ENCODE measurements at places on chromosomes 3 and 15. TPM values are rescaled to one million over a fixed set of nuclear protein-coding genes. Genes with fewer than 3 reads are reported as not detected.

DNA sequence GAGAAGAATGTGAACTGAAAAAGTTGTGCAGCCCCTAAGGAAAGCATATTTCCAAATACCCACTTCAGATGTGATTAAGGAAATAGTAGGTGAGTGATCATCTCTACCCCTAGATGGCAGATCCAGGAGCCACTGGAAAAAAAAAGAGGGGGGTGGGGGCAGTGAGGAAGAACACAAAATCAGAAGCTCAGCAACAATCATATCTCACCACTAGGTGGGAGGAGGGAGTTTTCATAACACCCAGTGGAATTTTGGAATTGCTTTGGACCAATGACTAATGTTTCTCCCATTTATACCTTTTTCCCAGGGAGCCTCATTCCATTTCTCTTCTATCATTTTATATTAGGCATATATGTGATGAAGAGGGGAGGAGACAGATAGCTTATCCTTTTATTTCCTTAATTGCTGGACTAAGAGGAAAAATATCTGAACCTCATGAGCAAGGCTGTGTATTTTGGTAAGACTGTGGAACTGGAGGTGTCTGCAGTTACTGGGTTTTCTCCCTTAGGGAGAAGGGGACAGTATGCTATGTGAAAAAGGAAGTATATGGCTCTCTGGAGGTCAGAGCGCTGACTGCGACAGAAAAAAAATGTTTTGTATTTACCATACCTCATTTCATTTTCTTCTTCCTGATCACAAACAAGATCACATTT is 363.4 kb downstream of the GAP43 start:
- DNase-seq = peak; percentile 72

DNA sequence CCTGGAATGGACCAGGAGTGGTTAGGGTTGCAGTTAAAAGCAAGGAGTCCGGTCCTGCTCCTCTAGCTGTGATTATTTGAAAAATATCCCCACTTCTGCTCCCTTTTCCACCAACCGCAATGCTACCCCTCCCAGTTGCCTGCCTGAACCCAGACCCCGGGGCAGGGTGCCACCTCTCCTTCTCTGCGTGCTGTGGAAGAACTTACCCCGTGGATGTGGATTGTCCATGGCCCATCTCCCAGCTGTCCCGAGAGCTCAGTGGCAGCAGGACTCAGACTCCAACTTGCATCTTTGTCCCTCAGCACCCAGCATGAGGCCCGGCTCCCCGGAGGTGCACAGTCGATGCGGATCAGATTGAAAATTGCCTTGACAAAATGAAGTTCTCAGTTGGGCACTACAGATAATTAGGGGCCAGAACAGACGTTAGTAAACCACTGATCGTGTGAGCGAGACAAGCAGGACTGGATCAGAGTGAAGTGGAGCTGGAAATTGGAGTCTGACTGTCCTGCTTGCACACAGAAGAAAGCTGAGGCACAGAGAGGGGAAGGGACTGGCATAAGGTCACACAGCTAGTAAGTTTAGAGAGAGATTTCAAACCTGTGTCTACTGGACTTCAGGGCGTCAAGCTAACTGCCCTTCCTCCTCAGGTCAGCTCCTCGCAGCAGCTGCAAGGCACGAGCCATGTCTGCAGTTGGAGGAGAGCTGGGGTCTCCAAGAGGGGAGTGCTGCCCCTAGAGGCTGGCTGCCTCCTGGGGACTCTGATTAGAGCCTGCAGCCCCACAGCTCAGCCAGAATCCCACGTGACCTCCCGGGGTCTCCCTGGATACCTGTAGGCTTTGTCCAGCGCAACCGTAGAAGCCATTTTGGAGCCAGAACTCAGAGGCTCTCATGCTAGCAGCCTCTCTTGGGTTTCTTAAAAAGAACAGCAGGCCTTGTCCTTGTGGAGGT is 14.7 kb downstream of the SLC6A1 start:
- DNase-seq = no peak

DNA sequence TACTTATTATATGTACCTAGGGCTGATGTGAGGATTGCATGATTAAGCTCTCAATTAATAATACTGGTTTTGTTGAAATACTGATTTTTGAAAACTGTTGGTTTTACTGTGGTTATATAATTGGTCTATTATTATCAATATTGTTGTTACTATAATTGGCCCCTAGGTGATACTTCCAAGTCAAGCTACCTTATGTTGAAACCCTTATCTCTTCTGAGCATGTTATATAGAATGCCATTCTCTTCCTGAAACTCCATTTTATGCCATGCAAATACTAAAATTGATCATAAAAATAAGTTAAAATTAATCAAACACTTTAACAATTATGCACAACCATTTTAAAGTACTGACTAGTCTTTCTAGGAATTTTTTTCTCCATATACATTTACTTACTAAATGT is 46.1 kb downstream of the BBS4 start:
- no peak for DNase-seq

Gene IGF2BP2
- total RNA-seq = 29.7 TPM

Data from A172 (cell line).